ENCODE measurements at places on chromosomes 6 and 20.

- DNase-seq, result peak; percentile 9
Observed at GRCh38 chr6:150169609-150170008, 26.8 kb downstream of the PPP1R14C start.

DNA sequence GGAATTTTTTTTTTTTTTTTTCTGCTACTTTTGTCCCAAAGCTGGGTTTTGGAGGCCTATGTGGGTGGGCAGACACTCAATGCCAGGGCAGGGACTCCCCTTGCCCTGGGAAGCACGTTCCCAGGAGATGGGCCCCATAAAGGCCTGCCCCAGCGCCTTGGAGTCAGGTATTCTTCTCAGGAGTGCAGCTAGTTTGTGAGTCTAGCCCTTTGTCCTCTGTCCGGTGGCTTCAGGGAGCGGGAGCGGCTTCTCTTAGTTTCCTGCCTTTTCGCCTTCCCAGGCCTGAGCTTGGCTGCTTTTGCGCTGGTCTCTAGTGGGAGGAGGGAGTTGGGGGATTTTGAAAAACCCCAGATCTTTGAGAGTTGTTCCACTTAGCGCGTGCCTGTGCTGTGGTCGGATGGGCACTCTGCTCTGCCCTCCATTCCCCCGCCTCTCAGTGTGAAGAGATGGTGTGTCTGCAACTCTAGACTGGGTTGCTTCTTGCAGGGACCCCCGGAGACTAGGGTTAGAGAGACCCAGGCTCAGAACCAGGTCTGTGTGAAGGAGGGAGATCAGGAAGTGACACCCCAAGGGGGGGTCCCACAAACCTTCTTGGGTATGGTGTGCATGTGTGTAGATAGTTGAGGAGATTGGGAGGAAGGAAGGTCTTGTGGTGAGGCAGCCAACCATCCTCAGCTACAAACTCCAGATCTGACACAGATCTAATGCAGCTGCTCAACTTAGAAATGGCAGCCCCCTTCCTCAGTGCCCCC, 1.3 kb downstream of the PLCG1 start:
- no peak for DNase-seq

DNA sequence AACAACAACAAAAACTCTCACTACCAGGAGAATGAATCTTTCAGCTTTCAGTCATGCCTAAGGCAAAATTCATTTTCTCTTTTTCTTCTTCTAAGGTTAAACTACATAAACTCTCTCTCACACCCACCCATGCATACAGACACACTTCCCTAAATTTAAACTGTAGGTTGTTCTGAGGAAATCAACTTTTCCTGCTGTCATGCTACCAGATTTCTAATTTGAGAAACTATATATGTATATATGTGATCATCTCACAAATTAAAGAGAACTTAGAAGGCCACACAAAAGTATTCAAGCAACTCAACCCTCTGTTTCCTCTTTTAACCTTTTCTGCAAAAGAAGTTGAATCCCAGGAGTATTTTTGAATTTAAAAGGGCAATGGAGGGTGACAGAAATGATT, 532.5 kb downstream of the KIF16B start:
- DNase-seq, result no peak

DNA sequence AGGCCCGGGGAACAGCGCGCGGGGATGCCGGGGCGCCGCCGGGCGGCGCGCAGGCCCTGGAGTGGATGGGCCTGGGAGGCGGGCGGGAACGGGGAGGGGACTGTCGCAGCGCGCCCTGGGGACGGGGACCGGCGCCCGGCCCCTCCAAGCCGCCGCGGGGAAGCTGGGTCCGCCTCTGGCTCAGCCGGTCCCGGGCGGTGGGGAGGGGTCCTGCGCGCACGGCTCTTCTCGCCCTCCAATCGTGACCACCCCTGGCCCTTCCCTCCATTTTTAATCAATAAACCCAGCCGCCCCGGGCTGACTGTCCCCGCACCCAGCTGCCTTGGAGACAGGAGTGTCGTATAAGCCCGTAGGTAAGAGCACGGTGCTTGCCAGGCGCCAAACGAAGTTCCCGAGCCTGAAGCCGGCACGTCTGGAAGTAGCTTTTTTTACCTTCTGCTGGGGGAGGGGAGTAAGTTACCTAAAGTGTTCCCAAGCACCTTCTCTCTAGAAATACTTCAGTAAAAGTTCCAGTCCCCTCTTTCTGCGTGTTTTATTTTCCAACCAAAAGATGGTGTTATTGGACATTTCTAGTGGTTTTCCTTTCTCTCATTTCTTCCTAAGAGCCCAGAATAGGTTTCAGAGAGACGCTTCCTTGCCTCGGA, 780 bp upstream of the TAF4 start:
- DNase-seq, result peak; percentile 78
